Activated T-helper 2 cell treated with anti-CD3 and anti-CD28 coated beads, Interferon-gamma antibody, Interleukin-2, Interleukin-4, amounts not matched to agents 10 μg/mL and 5 μg/mL and 100 μg/mL, durations not matched to agents 14 hours and 24 hours and 36 hours (primary cell): ENCODE measurements at places on chromosomes 3 and 15.

DNA sequence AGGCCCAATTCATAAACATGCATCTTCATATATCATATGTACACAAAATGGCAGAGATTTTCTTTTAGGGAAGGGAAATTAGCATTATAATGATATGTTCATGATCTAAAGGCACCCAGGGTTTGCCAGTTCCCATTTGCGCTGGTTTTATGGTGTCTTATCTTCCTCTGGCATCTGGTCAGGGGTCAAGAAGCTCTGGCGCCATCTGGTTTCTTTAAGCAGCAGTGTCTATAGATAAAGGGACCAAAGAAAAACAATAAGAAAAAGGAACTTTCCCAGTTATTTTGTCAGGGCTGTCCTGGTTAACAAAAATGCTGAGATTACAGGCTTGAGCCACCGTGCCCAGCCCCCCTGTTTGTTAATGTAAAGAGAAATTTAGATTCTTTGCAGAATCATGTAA, 3.3 kb upstream of the DCP1A start:
- H3K36me3 ChIP-seq: peaks cover 2% of the 10 kb centered on the region
- no peak overlapping the region for H3K4me3 ChIP-seq
- H3K27ac ChIP-seq: no peak overlapping the region
- no peaks in the 10 kb centered on the region for H3K27me3 ChIP-seq
- H3K4me1 ChIP-seq: peaks cover 23% of the 10 kb centered on the region

DNA sequence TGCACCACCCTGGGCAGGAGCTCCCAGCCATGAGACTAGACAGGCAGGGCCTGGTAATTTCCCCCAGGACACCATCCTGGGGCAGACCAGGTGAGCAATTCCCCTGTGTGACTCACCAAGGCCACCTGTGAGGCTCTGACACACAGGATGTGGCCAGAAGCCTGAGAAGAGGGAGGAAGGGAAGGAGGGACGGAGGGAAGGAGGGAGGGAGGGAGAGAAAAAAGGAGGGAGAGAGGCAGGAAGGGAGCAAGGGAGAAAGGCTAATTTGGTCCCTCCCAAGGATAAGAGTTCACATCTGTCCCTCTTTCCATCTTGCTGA, 25.9 kb downstream of the WNT7A start:
- no peaks in the 10 kb centered on the region for H3K36me3 ChIP-seq
- DNase-seq: no peak

- no peak overlapping the region for H3K27ac ChIP-seq
- no peaks in the 10 kb centered on the region for H3K36me3 ChIP-seq
- H3K4me1 ChIP-seq: peaks cover 6% of the 10 kb centered on the region
- DNase-seq: no peak
Observed at GRCh38 chr3:59308684-59309083, 258.9 kb upstream of the CFAP20DC start.

DNA sequence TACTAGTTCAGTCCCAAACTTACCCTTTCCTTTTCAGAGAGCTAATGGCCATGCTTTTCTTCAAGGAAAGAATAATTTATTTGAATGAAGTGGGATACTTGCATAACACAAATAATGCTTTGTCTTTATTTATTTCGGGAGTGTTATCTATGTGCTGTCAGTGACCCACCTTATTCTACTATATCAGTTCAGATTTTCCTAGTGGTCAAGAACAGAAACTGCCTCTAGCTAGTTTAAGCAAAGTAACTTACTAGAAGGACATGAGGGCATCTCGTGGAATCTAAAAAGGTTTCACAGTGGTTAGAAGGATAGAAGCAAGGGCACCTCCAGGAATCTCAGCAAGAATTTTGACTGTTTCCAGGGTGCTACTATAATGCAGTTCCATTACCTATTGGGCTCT, 3.8 kb upstream of the TIMMDC1 start:
- H3K27me3 ChIP-seq: no peaks in the 10 kb centered on the region
- peaks cover 40% of the 10 kb centered on the region for H3K36me3 ChIP-seq
- H3K4me3 ChIP-seq: no peak overlapping the region
- H3K27ac ChIP-seq: no peak overlapping the region

- DNase-seq: no peak
- H3K36me3 ChIP-seq: no peaks in the 10 kb centered on the region
- peaks cover 11% of the 10 kb centered on the region for H3K27me3 ChIP-seq
Observed at GRCh38 chr15:57792724-57793449, 86.4 kb downstream of the POLR2M start.

GRCh38 chr15:66767240-66767659, 65.2 kb downstream of the SMAD6 start:
- DNase-seq: no peak
- peaks cover 38% of the 10 kb centered on the region for H3K27me3 ChIP-seq
- H3K4me1 ChIP-seq: peaks cover 4% of the 10 kb centered on the region
- no peak overlapping the region for H3K4me3 ChIP-seq
- H3K27ac ChIP-seq: no peak overlapping the region

DNA sequence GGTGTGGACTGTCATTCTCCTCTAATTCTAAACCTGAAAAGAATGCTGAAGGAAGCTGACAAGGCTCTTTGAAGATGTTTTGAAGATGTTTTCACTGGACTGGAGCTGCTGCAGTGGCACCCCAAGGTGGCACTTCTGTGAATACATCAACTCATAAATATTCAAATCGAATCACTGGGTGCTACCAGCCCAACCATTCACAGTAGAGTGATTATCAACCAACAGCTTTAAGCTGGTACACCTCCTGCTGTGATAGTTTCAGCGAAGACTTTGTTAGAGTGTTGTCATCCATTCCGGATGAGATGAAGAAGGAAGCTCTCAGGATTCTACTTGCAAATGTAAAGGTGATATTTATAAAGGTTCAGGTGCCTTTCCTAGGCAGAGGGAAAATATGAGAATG, 106.6 kb downstream of the LSAMP start:
- H3K4me1 ChIP-seq: no peaks in the 10 kb centered on the region
- H3K27ac ChIP-seq: no peak overlapping the region
- H3K36me3 ChIP-seq: no peaks in the 10 kb centered on the region
- H3K27me3 ChIP-seq: no peaks in the 10 kb centered on the region

GRCh38 chr15:63822580-63822979, 11.2 kb downstream of the HERC1 start:
- H3K4me1 ChIP-seq: peaks cover 42% of the 10 kb centered on the region
- H3K36me3 ChIP-seq: peaks cover 10% of the 10 kb centered on the region
- H3K27ac ChIP-seq: no peak overlapping the region
- no peaks in the 10 kb centered on the region for H3K27me3 ChIP-seq
- no peak for DNase-seq

DNA sequence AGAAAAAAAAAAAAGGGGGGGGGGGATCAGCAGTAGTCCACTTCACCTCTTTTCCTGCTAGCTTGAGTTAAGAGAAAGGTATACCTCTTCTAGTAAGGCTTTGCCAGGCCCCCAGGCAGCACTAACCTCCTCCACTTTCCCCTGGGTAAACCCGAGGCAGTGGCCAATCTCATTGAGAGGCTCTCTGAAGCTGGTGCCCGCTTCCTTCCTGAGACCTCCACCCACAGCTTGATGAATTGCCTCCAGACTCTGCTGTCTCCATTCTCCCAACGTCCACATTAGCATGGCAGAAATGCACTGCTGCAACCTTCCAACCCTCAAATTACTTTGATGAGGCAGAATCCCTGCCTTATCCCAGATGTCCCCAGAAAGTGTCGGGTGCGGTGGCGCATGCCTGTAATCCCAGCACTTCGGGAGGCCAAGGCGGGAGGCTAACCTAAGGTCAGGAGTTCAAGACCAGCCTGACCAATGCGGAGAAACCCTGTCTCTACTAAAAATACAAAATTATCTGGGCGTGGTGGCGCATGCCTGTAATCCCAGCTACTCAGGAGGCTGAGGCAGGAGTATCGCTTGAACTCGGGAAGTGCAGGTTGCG, 15.3 kb downstream of the RLBP1 start:
- H3K36me3 ChIP-seq: peaks cover 19% of the 10 kb centered on the region
- H3K27me3 ChIP-seq: no peaks in the 10 kb centered on the region
- H3K27ac ChIP-seq: no peak overlapping the region
- DNase-seq: no peak
- peaks cover 46% of the 10 kb centered on the region for H3K4me1 ChIP-seq

DNA sequence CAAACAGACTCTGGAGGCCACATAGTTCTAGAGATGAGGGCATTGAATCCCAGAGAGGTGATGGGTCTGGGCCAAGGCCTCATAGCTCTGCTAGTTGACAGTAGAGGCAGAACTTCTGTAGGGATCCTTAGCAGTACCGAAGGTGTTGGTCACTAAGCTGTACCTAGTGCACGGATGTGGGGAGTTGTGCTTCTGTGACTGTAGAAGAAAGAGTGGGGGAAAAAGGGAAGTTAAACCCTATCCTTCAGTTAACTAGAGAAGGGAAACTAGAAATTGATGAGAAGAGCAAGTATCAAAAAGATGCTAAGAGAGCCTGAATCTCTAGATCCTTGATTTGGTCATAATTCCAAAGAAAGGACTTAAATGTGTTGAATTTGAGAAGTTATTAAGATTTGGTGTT, 186.7 kb downstream of the NFKBIZ start:
- H3K27me3 ChIP-seq: peaks cover 3% of the 10 kb centered on the region
- peaks cover 14% of the 10 kb centered on the region for H3K36me3 ChIP-seq
- peaks cover 9% of the 10 kb centered on the region for H3K4me1 ChIP-seq
- no peak for DNase-seq

DNA sequence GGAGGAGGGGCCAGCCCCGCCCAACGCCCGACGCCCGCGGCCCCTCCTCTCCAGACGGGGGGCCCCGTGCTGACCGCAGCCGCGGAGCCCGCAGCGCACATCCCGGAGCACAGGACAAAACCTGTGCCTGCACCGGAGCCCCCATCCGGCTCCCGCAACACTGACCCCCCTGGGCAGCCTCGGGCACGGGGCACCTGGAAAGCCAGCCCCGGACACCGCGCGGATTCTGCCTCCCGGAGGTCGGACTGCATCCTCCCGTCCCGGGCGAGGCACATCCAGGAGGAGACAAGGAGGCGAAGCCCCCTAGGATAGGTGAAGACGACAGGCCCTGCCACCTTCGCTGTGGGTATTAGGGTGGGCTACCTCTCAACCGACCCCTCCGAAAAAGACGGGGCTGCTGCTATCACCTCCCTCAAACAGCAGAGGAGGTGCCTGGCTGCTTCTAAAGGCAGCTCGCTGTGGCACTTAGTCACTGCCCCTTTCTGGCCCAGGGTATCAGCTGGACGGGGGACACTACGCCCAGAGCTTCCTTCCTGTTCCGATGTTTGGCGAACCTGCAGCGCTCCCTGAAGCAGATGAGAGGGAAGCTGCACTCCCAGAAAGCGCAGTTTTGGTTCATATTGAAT, 10.6 kb downstream of the XXYLT1 start:
- no peaks in the 10 kb centered on the region for H3K27me3 ChIP-seq
- H3K4me1 ChIP-seq: peaks cover 28% of the 10 kb centered on the region
- no peak for DNase-seq
- H3K27ac ChIP-seq: no peak overlapping the region
- peaks cover 12% of the 10 kb centered on the region for H3K36me3 ChIP-seq

GRCh38 chr3:107858876-107859275, 232.0 kb downstream of the CD47 start:
- no peak overlapping the region for H3K27ac ChIP-seq
- H3K4me1 ChIP-seq: peaks cover 4% of the 10 kb centered on the region
- H3K27me3 ChIP-seq: peaks cover 18% of the 10 kb centered on the region
- DNase-seq: no peak
- no peak overlapping the region for H3K4me3 ChIP-seq

DNA sequence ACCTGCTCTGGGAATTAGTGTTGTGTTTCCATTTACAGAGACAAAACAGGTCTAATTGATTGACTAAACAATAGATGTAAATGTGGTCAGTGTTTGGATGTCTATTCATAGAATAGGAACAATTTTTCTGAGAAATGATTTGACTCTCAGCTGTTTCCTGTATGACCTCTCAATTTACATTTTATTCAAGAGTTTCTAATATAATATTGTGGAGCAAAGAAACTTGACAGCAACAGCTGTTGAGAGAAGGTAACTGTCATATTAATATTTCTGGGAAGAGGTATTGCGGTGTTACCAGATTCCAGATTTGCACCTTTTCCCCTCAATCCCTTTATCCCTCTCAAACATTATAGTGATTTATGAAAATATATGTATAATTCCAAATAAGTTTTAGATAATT, 3.7 kb upstream of the NR1I2 start:
- H3K27me3 ChIP-seq: peaks cover 11% of the 10 kb centered on the region
- no peaks in the 10 kb centered on the region for H3K36me3 ChIP-seq
- no peak overlapping the region for H3K4me3 ChIP-seq
- no peak for DNase-seq
- H3K27ac ChIP-seq: no peak overlapping the region

DNA sequence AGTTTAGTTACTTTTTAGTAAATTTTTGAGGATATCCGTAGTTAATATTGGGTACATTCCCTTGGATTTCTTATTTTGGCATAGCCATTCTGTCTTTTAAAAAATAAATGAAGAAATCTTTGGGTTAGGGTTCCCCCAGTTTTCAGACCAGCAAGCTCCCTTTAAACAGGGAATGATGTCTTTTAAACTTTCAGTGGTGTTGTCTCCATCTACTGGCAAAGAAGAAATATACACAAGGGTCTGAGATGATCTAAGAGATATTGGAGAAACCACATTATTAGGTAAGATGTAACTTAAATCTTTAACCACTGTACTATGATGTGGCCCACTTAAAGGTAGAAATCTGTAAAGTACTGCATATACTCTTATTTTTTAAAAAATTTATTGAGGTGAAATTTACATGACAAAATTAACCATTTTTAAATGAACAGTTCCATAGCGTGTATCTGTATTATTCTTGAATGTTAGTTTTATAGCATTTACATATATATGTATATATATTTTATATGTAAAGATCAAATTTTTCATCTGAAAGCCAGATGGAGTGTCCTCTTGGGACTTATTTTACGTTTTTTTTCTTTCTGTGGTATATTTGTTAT, 35.1 kb upstream of the EIF3J start:
- no peak overlapping the region for H3K4me3 ChIP-seq
- H3K36me3 ChIP-seq: peaks cover 49% of the 10 kb centered on the region
- H3K4me1 ChIP-seq: peaks cover 23% of the 10 kb centered on the region
- no peaks in the 10 kb centered on the region for H3K27me3 ChIP-seq

GRCh38 chr3:45670436-45670835, 18.8 kb upstream of the SACM1L start:
- peaks cover 30% of the 10 kb centered on the region for H3K4me1 ChIP-seq
- DNase-seq: no peak
- H3K27ac ChIP-seq: no peak overlapping the region
- H3K4me3 ChIP-seq: no peak overlapping the region
- no peaks in the 10 kb centered on the region for H3K27me3 ChIP-seq

DNA sequence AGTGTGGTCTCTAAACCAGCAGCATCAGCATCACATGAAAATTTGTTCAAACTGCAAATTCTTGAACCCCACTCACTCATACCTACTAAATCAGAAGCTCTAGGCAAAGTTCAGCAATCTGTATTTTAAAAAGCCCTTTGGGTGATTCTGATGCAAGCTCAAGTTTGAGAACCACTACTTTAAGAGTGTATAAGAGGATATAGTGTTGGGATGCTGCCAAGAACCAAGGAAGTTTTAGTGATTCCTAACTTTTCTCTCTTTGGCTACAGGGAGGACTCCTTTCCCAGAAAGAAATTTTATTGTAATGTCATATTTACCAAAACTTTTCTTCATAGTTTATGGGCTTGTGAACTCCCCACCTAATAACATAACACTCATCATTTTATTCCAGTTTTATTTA, 422.2 kb downstream of the TBC1D5 start:
- H3K4me3 ChIP-seq: no peak overlapping the region
- H3K36me3 ChIP-seq: no peaks in the 10 kb centered on the region
- no peak overlapping the region for H3K27ac ChIP-seq
- H3K4me1 ChIP-seq: peaks cover 17% of the 10 kb centered on the region

- no peaks in the 10 kb centered on the region for H3K4me1 ChIP-seq
- no peaks in the 10 kb centered on the region for H3K27me3 ChIP-seq
- no peaks in the 10 kb centered on the region for H3K36me3 ChIP-seq
- no peak overlapping the region for H3K4me3 ChIP-seq
Observed at GRCh38 chr3:6039971-6040370, 820.9 kb upstream of the GRM7 start.

- H3K4me3 ChIP-seq: no peak overlapping the region
- no peak overlapping the region for H3K27ac ChIP-seq
- H3K4me1 ChIP-seq: no peaks in the 10 kb centered on the region
- no peak for DNase-seq
- peaks cover 5% of the 10 kb centered on the region for H3K27me3 ChIP-seq
- H3K36me3 ChIP-seq: no peaks in the 10 kb centered on the region
Observed at GRCh38 chr15:61336026-61336638, 107.0 kb upstream of the RORA start.
